ENCODE measurements at places on chromosomes 1 and 21.

DNA sequence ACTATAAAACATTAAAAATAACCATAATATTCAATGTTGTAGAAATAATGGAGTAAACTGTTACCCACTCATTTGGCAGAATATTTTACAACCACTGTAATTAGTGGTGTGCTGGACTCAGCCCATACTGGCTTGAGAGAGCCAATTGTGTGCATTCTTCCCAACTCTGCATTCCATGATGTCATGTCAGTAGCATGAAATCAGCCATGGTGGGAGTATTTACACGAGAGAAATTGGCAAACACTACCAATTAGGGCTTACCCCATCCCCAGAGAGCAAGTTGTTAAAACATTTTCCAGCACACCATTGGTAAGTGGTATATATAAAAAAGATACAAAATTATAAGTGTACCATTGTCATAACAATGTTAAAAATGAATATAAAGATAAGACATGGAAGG, 19.1 kb upstream of the QSOX1 start:
- no peak for DNase-seq

DNA sequence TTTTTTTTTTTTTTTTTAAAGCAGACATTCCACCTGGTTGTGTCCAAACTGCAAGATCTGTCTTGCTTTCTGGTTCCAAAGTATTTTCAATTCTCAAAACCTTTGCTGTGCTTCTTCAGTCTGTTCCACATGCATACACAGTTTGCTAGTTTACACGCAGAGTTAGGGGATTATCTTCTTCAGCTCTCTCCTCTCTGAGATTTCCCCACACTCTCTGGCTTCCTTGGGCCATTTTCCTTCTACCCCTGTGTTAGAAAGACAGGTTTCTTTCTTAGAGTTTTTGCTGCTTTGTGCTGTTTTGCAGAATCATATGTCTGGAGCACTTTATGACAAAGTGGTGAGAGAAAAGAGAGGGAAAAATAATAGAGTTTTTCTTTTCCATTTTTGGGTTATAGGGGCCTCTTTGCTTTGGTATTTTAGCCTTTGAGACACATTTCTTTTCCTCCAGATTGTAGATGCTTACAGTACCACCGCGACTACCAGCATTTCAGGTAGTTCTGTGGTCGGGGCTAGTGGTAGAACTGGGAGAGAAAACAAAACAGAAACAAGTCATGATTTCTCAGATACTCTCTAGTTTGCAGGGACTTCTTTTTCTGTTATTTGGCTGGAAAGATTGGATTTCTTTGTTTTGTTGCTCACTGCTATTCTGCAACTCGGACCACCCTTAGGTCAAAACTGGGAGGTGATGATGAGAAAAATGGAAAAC, 66.3 kb downstream of the RABGAP1L start:
- DNase-seq = no peak

DNA sequence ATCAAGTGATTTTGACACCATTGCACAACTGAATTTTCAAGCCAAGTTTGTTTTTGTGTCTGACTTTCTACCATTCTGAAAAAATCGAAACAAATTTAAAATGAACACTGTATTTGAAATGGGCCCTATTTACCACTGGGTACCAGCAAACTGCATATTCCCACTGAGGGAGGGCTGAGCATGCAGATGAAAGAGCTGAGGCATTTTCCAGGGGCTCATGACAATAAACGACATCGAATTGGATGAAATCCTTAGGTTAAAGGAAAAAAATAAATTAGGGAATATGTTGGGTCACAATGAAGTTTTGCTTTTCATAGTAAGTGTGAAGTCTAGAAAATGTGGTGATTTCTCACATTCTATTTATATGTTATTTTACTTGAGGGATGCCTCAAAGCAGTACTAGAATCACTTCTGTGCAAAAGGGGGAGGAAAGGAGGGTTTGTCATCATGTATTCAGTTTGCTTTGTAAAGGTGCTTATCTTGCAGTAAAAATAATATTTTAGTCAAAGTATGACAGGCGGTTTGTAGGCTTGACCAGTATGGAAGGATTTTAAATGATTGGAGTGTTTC, 11.2 kb downstream of the ZBTB18 start:
- no peak for DNase-seq

- DNase-seq = no peak
These were observed 10.8 kb upstream of the TIAM1 start for GRCh38 chr21:31354604-31355443.

- DNase-seq = no peak
These were observed 18.3 kb downstream of the CLIC6 start for GRCh38 chr21:34687065-34687464.

GRCh38 chr21:38277501-38278131, 20.8 kb downstream of the KCNJ15 start:
- DNase-seq = no peak

GRCh38 chr1:97621955-97622354, 298.9 kb downstream of the DPYD start:
- no peak for DNase-seq

DNA sequence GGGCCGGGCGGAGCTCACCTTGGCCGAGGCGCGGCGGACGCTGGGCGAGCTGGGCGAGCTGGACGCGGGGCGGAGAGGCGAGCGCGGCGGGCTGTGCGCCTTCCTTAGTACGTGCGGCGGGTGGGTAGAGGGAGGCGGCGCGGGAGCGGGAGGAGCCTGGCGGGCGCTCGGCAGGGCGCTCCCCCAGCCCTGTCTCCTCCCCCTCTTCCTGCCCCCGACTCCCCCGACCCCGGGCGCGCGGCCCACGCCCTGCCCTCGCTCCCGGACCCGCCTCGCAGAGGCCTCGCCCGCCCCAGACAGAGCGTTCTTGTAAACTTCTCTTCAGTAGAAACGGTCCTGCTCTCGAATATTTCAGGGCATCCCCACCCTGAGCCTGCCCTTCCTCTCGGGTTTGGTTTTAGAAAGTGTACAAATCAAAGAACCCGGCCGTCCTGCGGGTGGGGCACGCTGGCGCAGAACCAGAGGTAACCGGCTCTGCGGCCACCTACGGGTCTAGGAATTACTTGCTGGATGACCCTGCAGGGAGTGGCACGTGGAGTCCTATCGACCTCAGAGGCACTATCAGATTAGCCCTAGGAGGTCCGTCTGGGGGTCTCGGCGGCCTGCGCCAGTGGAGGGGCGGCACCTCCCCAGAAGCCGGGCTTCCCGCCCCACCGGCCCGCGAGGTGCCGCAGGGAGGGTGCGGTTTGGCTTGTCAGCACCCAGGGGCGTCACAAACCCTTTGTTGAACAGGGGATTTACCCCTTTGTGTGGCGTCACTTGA, at the start of gene S100A10:
Gene S100A10 (minus strand): TSS at position 126 of the 763 bp plus-strand sequence. CDS start 7,629 bp downstream, outside the sequence.
- DNase-seq = no peak

DNA sequence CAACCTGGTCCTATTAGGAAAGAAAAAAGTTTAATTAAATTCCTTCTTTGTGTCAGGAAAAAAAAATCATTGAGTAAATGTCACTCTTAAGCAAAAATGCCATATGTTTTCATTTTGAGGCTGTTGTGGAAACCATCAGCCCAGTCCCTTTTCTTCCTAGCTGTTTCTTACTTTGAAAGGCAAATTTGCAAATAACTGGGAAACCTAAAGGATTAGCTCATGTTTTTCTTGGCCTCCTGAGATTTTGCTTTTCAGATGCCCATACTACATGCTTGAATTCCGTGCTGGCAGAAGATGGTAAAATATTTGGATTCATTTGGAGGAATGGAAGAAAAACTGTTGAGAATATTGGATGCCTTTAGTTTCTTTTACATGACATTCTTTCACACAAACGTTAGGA, 182.1 kb upstream of the ADAMTS5 start:
- no peak for DNase-seq

GRCh38 chr1:243475966-243476365, 220.1 kb downstream of the SDCCAG8 start:
- DNase-seq = peak; percentile 70

DNA sequence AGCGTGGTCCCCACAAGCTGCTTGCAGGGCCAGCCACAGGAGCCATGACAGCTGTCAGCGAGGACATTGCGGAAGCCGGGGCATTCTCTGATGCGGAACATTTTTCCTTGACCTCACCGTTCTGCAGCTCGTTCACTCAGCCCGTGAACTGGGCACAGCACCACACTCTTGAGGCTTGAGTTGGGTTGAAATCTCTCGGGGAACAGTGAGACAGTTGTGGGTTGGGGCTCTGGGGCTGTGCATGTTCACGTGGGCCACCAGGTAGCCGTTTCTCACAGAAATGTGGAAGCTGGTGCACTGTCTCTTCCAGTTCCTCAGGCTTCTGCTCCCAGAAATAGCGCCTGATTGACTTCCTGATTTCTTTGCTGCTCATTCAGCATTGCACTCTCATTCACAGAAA, 69.8 kb downstream of the SPSB1 start:
- no peak for DNase-seq

DNA sequence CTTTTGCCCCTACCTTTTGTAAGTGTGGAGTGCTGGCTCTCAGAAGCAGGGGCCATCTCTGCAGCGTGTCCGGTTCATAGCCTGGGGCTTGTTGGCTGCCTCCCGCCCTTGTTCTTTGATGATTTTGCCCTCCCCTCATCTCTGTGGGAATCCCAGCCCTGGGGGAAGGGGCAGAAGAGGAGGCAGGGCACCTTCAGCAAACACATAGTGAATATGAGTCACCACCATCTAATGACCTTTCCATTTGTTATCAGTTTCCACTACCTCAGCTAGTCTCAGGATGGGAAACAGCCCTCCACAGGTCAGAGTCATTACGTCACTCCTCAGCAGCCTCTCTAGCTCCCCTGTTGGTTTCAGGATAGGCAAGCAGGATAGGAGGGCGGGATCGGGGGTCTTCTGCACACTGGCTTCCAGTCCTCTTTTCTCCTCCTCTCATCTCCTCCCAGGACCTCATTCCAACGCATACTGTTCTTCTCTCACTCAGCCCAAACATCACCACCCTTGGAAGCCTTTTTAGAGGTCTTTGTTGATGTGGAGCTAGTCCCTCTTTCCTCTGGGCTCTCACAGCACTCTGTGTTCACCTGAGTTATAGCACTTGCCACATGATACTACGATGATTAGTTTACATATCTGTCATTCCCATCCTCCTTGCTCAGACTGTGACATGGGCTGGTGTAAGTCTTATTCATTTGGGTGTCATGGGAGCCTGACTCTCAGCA, 15.8 kb downstream of the GADD45A start:
- no peak for DNase-seq

GRCh38 chr21:39533545-39534380, 79.0 kb upstream of the B3GALT5 start:
- DNase-seq = no peak

GRCh38 chr1:232766904-232767303, 38.3 kb upstream of the MAP10 start:
- DNase-seq = no peak

DNA sequence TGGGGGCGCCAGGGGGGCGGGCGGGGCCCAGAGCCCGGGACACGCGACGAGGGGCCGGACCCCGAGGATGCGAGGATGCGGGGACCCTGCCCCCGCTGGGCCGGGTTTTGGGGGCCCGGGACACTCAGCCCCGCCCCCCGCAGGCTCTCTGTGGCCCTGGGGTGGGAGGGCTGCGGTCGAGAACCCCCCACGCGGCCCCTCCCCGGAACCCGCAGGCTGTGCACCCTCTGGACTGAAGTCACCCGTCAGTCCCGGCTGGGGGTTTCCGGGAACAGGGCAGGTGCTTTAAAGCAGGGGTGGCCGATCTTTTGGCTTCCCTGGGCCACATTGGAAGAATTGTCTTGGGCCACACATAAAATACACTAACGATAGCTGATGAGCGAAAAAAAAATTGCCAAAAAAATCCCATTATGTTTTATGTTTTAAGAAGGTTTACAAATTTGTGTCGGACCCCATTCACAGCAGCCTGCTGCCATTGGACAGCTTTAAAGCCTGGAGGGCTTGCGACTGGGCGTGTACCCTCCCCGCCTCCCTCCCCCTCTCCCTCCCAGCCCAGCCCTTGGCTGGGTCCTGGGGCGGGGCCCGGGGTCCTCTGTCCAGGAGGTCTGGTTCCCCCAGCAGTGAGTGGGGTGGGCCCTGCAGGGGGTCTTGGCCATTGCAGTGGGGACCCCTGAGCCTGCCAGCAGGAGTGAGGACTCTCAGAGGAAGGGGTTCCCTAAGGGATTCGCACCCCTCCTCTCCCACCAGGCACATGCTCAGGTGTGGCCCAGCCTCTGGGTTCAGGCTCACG, 21.6 kb upstream of the C1orf159 start:
- no peak for DNase-seq

DNA sequence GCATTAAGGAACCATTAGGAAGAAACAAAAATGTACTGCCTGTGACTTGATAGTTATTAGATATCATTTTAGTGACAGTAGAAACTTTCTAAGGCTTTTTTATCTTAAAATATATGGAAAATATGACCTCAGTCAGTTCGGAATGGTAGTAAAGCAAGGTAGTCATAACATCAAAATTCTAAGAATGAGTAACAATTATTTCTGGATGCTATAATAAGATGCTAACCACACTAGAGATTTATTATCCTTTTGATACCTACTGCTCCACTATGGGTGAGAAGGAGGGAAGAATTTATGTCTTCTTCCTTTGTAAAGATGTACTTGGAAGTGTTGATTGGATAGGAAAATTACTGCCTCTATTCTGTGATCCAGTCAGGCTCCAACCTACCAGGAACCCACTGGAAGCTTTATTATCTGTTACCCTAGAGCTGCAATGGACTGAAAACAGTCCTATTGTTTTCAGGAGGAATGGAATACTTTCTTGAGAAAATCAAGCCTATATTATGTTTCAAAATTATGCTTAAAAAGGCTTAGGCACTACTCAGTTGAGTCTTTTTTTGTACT, 8.8 kb downstream of the FMN2 start:
- no peak for DNase-seq

DNA sequence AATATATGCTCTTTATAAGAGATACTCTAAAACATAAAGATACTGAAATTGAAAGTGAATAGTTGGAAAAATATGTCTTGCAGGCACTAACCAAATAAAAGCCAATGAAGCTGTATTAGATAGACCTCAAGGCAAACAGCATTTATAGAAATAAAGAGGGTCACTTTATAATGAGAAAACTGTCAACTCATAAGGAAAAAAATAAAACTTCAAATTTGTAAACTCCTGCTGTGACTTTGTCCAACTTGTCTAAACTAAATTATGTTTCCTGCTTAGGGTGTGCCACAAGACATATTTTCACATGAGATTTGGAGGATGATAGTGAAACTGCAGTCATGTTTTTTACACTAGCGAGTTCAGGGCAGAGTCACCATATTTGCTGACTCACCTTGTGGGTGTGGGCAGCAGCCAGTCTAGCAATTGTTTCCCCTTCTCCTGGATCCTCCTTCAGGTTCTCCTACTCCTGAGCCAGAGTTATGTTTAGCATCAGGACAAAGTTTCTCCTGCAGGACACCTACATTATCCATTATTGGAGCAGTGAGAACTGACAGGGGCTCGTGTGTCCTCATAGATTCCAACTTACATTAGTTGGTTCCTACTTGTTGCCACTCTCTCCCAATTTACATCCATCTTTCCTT, 43.8 kb downstream of the CD53 start:
- no peak for DNase-seq

GRCh38 chr1:88851303-88852063, 39.9 kb downstream of the GTF2B start:
- no peak for DNase-seq

DNA sequence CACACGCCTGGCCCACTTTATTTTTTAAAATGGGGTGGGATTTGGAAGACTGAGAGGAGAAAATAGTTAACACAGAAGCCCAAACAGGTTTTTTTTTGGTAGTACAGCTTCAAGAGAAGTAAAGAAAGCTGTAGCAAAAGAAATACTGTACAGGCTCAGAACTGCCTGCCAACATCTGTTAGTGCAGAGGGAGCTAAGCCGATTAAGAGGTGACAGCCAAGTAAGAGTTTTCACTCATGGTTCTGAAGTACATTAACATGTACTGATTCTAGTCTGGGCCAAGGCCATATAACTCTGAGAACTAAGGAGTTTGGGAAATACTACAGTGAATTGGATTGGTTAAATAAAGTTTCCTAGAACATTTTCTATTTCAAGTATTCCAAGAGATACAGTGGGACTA, 51.6 kb downstream of the EIF2B3 start:
- DNase-seq = no peak
